ENCODE measurements at places on chromosomes 1 and 21.

- DNase-seq: no peak
Observed at GRCh38 chr1:91608876-91609275, 108.2 kb downstream of the CDC7 start.

- no peak for DNase-seq
Observed at GRCh38 chr1:81463936-81464837, 336.5 kb upstream of the ADGRL2 start.

DNA sequence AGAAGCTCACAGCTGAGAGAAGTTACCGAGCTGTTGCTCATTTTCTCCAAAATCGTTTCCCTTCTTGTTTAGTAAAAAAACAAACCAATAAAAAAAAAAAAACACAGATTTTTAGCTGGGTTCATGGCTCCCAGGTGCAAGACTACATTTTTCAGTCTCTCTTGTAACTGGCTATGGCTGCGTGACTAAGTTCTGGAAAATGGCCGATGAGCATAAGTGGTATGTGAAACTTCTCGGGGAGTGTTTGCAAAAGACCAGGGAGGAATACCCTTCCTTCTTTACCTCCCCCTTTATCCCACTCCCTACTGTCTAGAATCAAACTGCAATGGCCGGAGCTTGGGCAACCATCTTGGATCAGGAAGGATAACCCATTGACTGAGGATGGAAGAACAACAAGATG lies 38.7 kb upstream of the KANK4 start:
- DNase-seq: no peak

- DNase-seq: no peak
Observed at GRCh38 chr21:36728371-36729111, 29.6 kb downstream of the SIM2 start.

- no peak for DNase-seq
Observed at GRCh38 chr1:97827887-97828286, 92.9 kb downstream of the DPYD start.

GRCh38 chr1:165052936-165053335 lies 303.6 kb downstream of the LMX1A start:
- DNase-seq: no peak

All from SJSA1 (cell line).